ENCODE measurements at places on chromosomes 1 and 21.
A peak's percentile ranks its signal among the peaks of the same experiment; 100 is the strongest.

DNA sequence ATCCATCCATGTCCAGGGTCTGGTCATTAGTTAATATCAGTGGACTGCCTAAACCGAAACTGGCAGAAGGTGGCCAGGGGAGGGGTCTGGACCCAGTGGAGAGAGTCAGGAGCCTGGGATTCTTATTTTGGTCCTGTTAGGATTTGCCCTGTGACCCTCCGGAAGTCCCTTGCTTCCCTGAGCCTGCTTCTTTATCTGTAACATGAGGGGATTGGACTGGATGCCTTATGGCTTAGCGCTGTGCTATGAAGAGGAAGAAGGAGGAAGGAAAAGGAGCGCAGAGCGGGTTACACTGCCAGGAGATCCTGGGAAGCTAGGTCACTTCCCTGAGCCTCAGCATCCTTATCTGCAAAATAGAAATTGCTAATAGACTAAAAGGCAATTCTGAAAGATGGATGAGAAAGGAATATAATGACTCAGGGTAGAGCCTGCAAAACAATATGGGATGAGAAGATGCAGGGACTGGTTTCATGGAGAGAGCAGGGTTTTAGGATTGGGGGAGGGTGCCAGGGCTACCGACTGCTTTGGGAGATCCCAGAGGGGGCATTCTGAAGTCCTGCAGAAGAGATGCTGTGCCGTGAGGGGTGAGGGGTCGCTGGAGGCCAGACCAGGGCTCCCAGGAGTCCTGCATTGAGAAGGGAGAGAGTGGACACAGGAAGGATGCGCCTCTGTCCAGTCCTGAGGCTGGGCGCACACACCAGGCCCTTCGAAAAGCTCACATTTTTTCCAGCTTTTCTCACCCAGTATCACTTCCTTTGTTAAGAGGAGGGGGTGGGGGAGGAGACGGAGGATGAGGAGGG is 460 bp upstream of the ADORA1 start:
- DNase-seq, result no peak

GRCh38 chr1:240337781-240338180 is 246.1 kb downstream of the FMN2 start:
- no peak for DNase-seq

DNA sequence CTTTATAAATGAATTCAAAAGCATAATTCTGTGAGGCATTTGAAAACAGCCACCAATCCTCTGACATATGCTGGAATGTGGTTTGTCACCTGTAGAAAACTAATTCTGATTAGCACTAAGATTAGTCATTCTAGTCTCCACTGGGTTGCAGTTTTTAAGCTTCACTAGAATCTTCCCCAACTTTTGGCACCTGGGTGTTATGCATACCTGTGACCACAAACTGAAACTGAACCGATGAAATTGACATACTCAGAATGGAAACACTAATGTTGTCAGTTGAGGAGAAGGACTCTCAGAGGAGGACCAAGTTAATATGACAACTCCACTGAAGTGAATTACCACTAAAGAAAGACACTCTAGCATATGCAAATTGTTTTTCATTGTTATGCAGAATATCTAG is 285.8 kb upstream of the NEGR1 start:
- no peak for DNase-seq

DNA sequence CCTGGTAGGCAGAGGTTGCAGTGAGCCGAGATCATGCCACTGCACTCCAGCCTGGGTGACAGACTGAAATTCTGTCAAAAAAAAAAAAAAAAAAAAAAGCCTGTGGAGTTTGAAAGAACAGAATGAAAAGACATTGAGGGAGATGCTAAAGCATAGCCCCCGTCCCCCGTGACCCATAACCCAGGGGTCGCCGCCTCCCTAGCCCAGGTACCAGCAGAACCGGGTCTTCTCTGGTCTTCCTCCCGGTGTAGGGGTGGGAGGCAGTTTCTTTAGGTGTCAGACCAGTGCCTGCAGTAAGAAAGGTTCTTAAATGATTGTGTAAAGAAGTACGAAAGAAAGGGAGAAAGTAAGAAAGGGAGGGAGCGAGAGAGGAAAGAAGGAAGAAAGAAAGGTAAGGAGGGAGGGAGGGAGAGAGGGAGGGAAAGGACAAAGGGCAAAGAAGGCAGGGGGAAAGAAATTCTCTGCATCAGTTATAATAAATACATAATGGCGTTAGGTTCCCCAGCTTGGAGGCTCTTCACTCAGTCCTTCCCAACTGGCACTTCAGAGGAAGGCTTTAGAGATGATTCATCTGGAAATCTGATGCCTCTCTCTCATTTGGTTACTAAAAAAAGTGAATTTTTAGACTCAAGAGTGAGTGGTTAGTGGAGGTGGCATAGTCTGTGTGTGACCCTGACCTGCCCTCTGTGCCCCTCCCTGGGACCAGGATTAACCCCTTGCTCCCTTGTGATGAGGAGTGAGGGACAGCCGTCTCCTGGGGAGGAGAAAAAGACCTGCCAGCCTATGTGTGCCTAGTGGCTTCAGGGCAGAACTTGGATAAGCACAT is 1.1 kb downstream of the IL24 start:
- no peak for DNase-seq

- peak; percentile 47 for DNase-seq
These were observed 3.6 kb upstream of the RASSF5 start for GRCh38 chr1:206503591-206504362.

GRCh38 chr1:42689912-42690311 is 7.7 kb downstream of the YBX1 start:
- no peak for DNase-seq

GRCh38 chr1:241221319-241221718 is 135.7 kb downstream of the RGS7 start:
- DNase-seq, result no peak

DNA sequence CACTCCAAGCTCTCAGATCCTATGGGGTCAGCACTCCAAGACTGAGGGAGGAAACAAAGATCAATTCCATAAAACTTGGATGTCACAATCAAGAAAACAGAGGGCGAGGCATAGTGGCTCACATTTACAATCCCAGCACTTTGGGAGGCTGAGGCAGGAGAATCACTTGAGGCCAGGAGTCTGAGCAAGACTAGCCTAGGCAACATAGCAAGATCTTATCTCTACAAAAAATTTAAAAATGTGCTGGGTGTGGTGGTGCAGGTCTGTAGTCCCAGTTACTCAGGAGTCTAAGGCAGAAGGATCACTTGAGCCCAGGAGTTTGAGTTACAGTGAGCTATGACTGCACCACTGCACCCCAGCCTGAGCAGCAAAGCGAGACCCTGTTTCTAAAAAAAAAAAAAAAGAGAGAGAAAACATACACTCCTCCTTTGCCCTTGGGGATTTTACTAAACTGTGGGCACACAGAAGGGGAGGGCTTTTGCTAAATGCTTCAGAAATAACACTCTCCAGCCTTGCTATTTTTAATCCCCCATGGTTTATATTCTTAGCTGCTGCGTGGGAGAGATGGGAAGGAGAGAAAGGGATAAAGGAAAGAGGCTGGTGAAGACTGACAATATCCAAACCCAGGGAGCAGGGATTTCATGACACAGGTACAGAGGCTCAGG is 18.1 kb downstream of the ARHGEF2 start:
- DNase-seq, result no peak

GRCh38 chr1:117860896-117861610 is 68.4 kb downstream of the GDAP2 start:
- no peak for DNase-seq

DNA sequence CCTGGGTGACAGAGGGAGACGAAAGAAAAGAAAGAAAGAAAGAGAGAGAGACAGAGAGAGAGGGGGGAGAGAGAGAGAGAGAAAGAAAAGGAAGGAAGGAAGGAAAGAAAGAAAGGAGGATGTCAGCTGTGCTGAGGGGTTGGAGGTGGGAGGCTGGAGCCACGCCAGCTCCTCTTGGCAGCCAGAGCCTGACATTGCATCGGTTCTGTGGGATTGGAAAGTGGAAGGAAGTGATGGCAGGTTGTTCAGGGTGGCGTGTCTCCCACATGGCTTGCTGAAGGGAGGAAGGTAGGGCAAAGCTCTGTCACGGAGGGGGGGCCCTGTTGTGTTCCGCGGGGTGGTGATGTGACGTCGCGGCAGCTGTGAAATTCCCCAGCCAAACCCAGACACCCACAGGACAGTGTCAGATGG is 30.7 kb downstream of the EIF2D start:
- DNase-seq, result peak; percentile 52

Measured in stimulated activated CD4-positive, alpha-beta T cell treated with anti-CD3 and anti-CD28 coated beads, Interleukin-1b, Interleukin-23, amount 100 ng/mL, for 24 hours (primary cell).